ENCODE measurements at places on chromosomes 16 and 17.

DNA sequence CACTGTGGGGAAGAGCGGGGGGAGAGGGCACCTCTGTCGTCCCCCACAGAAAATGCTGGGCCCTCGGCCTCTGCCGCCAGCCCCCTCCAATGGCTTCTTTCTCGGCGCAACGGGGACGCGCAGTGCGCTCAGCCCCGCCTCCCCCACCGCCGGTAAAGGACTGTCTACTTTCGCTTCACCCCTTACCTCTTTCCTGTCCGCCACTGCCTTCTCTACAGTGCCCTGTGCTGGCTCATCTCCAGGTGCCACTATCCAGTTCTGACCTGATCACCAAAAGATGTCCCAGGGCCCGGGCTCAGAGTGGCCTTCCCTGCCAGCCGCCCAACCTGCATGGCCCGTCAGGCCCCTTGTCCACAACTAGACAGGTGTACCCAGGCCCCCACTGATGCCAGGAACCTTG lies 7.3 kb downstream of the ENDOV start:
- no peak for DNase-seq

DNA sequence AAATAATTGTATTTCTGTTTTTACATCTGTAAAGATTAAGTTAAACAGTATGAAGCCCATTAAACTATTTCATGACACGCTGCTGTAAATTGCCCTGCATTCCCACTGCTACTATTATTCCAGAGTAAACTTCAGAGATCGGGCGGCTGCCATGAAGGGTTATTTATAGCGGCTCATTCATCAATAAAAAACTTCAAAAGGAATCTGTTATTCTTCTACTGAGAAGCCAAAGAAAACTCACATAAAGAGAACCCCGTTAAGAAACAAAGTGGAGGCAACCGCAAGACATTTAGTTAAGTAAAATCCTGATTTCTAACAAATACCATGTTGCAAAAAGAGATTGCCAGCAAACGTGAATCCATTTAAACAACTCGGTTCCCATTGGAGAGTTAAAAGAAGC lies 16.4 kb downstream of the FOXL1 start:
- no peak for DNase-seq

- no peak for DNase-seq
These were observed 251.2 kb upstream of the CDH11 start for GRCh38 chr16:65373097-65373496.

GRCh38 chr17:48620461-48621139 lies 5.5 kb upstream of the HOXB8 start:
- DNase-seq: no peak

DNA sequence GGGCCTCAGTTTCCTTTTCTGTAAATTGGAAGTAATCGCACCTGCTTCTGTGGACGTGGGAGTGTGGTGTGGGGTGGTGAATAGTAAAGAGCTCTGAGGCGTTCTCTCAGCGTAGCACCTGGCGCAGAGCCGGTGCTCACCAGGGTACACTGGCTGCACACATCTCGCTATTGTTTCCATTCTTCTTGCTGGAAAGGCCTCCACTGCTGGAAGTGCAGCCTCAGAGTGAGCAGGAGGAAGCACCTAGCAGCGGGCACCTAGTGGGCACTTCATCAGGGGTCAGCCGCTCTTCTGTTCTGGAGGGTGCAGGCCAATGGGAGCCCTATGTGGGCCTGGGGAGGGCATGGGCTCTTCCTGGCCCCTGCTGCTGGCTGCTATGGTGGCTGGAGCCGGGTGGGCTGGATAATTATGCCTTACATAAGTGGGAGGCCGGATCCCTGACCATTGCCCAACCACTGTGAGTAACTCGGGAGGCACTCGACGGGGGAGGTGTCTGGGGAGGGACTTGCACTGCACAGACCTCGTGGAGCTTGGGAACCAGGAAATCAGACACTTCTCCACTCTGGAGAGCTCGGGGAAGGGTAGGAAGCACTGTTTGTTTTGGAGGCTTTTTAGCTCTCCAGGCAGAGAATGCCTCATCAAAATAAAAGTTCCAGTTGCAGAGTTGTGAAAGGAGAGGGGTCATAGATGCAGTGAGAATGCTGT lies 1.7 kb downstream of the MAP2K3 start:
- peak; percentile 92 for DNase-seq

- DNase-seq: no peak
These were observed 52.3 kb downstream of the RPTOR start for GRCh38 chr17:80596760-80597608.

DNA sequence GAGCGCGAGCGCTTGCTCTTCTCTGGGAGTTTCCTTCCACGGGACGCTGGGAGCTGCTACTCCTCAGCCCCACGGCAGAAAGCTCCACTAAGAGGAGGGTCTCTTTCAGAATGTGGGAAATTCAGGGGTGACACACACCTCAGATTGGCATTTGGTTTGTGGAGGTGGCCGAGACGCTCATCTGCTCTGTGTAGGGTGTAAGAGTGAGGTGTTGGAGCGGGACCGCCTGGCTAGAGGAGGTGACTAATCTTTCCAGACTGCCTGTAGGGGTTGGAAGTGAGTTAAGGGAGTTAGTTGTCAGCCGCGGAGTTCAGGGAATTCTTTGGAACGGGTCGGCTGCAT lies 735 bp downstream of the PSMD11 start:
- no peak for DNase-seq

DNA sequence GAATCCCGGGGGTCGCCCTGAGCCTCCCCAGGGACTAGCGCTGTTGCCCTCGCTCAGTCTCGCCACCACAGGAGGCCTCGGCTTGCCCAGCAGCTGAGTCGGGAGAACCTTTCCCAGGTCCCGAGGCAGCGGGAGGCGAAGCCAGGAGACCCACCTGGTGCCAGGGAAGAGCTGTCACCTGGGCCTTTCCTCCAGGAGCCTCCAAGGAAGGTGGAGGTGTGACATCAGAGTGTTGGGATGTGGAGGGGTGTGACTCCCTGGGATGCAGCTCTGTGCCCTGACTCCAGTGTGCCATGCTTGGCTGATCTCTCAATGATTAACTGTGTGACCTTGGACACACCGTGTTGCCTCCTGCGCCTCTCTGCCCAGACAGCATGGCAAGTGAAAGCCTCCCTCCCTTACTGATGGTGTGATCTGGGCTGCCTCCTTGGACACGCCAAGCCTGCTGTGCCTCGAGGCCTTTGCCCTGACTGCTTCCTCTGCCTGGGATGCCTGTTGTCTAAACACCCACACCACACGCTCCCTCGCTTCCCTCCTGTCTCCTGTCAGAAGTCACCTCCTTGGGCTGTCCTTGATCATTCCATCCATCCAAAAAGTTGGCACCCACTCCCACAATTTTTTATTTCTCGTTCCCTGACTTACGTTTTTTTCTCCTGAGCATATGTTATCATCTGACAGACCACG lies 88.0 kb downstream of the CMIP start:
- DNase-seq: no peak

DNA sequence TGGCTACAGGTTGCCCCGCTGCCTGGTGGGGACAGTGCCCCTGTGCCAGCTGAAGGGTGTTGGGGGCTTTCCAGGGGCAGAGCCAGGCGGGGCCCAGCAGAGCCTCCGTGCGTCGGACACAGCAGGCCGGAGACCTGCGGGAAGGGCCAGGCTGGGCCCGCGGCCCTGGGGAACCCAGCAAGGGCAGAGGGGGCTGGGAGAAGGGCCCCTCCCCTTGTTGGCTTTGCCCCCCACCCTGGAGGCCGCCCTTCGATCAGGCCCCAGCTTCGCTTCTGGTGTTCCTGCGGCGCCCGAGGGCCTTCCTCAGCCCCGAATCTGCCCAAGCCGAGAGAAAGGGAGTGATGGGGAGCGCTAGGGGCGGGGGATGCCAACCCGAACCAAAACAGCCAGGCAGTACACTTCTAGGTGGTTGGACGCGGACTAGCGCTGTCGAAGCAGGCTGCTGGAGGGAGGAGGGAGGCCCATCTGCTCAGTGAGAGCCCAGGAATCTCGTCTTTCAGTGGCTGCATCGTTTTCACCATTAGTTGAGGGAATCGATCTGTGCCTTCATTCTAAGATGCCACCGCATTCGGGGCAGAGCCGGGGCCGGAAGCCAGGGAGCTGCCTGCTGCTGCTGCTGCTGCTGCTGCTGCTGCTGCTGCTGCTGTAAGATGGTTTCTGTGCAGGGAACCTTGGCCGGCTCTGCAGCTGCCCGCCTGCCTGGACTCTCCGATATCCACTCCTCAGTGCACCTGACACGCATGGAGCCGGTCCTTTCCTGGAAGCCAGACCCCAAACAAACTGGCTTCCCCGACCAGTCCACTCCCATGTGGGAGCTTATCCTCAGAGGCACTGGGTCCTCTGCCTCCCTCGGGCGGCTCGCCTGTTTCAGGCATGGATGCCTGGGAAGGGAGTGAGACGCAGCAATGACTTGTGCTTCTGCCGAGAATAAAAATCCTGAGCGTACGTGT lies 1.7 kb downstream of the JPH3 start:
- DNase-seq: no peak

DNA sequence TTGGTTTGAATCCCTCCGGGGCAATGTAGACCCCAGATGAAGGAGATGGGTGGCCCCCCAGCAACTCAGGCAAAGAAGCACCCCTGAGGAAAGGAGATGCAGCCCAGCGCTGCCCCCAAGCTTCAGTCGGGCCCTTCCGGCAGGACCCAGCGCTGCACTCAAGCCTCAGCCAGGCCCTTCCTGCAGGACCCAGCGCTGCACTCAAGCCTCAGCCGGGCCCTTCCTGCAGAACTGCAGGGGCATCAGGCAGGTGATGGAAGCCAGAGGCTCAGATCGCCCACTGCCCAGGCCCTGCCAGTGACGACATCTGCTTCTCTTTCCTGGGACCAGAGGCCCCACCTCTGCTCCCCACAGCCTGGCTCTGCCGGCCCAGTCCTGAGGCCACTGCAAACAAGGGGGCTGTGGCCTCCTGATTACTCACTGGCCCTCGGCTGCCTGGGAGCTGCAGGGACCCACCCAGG lies 7.8 kb downstream of the SOX8 start:
- DNase-seq: no peak

DNA sequence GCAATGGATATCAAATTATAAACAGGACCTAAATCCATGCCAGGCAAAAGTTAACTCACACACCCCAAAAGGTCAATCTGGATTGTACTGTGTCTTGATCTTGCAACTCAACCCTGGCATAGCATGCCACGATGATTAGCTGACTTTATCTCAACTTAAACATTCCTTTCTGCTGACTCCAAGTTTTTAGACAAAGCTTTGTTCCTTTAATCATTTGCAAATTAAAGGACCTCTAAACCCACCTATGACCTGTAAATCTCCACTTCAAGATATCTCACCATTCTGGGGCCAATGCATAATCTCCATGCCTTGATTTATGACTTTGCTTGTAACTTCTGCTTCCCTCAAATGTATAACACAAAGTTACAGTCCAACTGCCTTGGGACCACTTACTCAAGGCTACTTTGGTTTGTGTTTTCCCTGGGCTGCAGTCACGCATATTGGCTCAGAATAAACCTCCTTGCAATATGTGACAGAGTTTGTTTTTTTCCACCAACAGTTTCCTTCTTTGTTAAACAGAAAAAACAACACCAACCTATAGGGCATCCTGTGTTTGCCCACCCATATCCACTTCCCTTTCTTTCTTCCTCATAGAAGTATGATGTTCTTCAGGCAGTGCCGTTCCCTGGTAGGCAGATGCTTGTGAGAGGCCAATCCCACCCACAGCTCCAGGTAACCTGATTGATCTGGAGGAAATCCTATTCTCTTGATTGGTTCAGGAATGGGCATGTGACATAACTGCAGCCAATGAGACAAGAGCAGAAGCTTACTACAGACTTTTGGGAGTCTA lies 390.6 kb upstream of the ERCC4 start:
- DNase-seq: no peak

GRCh38 chr16:57898961-57899360 lies 72.0 kb downstream of the CNGB1 start:
- no peak for DNase-seq

- peak; percentile 39 for DNase-seq
These were observed 23.4 kb downstream of the NGFR start for GRCh38 chr17:49518346-49519078.

DNA sequence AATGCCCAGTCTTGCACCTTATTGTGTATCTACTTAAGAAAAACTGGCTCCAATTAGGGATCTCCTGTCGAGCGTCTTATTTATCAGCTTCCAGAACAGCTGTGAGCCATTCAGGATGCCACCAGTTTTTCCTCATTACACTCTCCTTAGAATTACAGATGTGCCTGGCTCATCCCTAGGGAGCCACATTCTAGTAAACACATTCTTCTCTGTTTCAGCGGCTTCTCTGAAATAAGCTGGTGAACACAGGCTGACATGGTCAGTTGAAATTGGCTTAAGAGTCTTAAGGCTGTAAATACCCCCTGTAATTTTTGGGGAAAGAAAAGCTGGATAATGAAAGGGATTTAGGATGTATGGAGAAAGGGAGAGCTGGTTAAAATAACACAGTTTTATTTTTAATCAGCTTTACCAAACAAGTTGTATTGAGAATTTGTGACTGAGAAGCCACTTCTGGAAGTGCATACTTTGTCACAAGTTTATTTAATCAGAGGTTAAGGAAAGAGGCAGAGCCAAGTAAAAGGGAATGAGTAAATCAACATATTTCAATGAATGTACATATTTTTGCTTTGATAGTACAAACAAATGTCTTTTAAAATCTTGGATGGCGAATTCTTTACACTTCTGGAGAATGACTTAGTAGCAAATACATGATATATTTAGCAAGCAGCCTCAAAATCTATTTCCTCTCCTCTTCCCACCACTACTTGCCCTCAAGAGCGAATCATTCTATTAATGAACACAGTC lies 562.0 kb upstream of the GOT2 start:
- DNase-seq: no peak

DNA sequence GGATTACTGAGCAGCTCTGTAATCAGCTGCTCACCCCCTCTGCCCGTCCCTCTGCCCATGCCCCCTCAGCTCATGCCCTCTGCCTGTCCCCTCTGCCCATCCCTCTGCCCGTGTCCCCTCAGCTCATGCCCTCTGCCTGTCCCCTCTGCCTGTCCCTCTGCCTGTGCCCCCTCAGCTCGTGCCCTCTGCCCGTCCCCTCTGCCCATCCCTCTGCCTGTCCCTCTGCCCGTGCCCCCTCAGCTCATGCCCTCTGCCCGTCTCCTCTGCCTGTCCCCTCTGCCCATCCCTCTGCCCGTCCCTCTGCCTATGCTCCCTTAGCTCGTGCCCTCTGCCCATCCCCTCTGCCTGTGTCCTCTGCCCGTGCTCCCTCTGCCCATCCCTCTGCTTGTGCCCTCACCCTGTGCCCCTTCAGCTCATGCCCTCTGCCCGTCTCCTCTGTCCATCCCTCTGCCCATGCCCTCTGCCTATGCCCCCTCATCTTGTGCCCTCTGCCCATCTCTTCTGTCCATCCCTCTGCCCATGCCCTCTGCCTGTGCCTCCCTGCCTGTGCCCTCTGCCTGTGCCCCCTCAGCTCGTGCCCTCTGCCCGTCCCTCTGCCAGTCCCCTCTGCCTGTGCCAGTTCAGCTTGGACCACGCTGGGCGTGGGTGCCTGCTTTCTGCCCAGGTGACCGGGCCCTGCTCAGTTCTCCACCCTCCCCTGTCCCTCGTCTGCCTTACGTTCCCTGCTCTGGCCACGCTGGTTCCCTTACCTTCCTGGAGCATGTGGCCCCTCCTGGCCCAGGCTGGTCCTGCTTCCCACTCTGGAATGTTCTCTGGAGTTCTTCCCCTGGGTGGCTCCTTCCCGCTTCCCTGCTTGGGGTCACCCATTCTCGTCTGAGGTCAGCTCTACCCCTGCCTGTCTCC lies 97.6 kb downstream of the NPIPB11 start:
- peak; percentile 50 for DNase-seq

Measured in lower leg skin (tissue), 4 donors.